Natural killer cell (primary cell): ENCODE measurements at places on chromosomes 3 and 15.

- no peak for DNase-seq
Measured at GRCh38 chr15:78996894-78997275, 52.0 kb upstream of the CTSH start.

GRCh38 chr15:42672444-42672843 lies 64.5 kb downstream of the CDAN1 start:
- no peak for DNase-seq

DNA sequence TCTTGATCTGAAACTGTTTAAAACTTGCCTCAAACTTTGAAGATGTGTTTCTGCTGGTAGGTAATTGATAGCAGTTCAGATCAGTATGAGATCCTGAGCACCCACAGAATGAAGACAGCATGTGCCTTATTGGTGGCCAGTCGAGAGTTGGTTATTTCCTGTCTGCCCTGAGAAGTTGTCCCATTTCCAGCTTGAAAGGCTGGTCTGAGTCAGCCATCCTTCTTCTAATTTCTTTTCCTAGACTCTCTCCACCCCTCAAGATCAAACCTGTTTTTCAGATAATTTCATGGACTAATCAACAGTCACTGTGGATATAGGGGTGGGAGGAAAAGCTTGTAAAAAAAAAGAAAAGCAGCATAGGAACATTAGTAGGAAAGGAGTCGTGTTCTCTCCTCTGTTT lies 464.4 kb downstream of the FOXP1 start:
- no peak for DNase-seq

GRCh38 chr3:173586166-173586565 lies 188.6 kb downstream of the NLGN1 start:
- DNase-seq = no peak

- DNase-seq = no peak
Measured at GRCh38 chr15:61888074-61888780, 172.0 kb downstream of the VPS13C start.

GRCh38 chr3:168260859-168261258 lies 165.1 kb upstream of the GOLIM4 start:
- no peak for DNase-seq

DNA sequence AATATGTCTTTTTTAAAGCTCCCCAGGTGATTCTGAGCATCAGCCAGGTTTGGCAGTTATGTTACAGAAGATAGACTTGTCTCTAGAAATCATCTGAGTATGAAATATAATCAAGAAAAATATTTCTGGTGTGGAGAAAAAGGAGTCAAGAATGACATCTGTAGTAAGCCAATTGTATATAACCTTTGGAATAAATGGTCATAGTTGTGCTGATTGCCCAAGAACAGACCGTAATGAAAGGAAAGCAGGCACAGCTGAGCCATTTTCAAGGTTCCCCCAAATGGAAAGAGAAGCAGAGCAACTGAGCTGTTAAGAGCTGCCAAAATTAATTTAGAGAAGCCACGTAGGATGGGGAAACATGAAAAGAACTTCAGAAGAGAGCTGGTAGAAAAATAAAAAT lies 26.6 kb downstream of the GOLM2 start:
- no peak for DNase-seq
